Kidney (tissue), 22 donors: ENCODE measurements at places on chromosomes 4 and X.

DNA sequence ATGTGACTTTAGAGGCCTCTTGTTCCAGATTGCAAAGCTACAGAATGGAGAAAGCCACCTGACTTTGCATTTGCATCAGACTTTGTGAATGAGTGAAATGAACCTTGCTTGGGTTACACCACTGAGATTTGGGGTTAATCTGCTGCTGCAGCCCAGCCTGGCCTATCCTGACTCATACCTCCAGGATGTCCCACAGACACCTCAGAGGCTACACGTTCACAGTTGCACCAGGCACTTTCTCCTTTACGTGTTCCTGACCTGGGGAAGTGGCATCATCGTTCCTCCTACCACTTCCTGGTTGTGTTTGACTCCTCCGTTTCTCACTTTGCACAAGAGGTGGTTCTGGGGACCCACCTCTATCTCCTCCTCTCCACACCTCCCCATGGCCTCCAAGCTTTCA lies 9.2 kb upstream of the SORCS2 start:
- DNase-seq = no peak

- DNase-seq = peak; percentile 44
Measured at GRCh38 chr4:6955261-6955911, 45.8 kb downstream of the TBC1D14 start.

DNA sequence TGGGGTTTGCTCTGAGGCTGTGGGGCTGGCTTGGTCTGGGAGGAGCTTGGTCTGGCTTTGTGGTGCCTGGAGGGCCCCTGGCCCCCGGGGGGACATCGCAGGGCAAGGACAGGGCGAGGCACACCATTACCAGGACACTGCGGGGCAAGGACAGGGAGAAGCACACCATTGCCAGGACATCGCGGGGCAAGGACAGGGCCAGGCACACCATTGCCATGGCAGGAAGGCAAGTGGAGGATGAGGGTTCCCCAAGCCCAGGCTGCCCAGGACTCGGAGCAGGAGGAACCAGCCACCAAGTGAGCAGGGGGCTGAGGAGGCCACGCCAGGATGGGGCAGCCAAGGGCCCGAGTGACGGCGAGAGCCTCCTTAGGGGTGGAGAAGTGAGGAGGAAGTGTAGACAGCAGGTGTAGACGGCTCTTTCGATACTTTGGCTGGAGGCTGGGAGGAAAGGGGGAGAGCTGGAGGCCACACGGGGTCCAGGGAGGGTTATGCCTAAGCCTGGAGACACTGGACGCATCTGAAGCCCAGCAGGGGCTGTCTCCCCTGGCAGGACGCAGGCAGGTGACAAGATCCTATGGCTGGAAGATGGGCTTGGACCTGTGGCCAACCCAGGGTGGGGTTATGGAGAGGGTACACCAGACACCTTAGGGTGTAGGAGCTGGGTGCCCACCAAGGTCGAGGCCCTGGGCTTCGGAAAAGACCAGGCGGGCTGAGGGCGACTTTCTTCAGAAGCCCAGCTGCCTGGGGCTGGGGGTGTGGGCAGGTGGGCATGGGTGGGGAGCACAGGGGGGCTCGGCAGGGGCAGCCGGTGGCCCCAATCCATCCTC lies 7.3 kb downstream of the NKX1-1 start:
- DNase-seq = no peak

GRCh38 chr4:111562826-111563225 lies 582.4 kb upstream of the FAM241A start:
- DNase-seq = no peak

GRCh38 chrX:17521871-17522693 lies 147.1 kb downstream of the NHS start:
- no peak for DNase-seq
